ENCODE measurements at places on chromosomes 2 and 18.

- DNase-seq = no peak
Measured at GRCh38 chr2:105778080-105778607, 33.4 kb downstream of the NCK2 start.

DNA sequence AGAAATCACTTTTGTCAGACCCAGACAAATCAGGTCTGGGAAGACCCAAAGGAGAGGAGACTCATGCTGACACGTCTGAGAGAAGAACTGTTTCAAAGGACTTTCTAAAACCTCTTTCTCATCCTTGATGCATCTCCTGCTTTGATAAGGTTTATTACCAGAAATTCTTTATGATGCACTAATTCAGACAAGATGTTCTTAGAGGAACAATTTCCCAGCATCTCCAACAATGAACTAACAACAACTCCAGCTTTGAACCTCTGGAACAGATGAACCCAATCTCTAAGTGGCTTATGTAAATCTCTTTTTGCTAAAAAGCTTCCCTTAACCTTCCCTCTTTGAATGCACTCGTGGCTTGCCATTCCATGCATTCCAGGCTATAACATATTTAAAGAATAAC lies 15.9 kb upstream of the SERPINB11 start:
- no peak for DNase-seq

DNA sequence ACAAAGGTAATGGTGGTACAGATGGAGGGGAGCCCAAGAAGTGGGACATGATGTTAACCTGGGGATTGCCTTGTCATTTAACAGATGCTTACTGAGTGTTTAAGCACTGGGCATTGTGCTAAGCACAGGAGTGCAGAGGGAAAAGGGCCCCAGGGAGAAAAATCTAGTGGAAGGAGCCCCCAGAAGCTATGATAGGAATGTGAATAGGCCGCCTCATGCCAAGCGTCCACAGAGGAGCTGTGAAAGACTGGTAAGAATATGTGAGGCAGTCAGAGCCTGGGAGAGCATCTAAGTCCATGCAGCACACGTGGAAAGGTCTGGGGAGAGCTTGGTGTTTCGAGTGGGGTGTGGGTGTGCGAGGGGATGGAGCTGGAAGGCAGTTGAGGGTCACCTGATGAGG lies 5.5 kb downstream of the ZNF532 start:
- no peak for DNase-seq

DNA sequence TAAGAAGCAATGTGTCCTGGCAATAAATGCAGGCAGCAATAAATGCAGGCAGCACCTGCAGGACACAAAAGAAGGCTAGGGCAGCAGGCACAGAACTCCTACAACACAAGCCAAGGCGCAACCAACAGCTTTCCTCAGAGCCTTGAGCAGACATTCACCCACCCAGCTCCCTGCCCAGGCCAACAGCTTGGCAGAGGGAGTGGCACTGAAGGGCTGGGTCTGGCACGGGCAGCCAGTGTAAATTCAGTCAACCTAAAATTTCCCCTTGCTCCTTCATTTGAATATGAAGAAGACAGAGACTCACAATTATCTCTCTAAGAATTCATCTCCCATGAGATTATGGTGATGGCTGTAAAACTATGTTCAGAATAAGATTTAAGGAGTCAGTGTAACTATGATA lies 35.4 kb downstream of the AAK1 start:
- DNase-seq = no peak

DNA sequence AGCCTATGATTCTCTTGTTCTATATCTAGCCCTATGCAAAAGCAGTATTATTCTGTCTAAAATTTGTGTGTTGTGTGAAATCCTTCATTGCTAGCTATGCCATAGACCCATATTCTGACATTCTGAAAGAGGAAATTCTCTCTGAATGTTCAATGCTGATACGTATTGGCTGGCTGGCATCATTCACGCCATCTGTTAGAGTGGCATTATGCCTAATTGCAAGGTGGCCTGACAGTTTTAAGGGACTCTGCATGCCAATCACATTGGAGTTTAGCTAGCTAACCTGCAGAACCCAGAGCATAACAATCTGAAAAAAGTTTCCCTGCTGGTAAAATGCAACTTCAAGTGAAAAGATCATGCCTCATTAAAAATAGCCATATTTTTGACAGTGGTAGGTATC lies 316.0 kb downstream of the SOX11 start:
- DNase-seq = no peak

DNA sequence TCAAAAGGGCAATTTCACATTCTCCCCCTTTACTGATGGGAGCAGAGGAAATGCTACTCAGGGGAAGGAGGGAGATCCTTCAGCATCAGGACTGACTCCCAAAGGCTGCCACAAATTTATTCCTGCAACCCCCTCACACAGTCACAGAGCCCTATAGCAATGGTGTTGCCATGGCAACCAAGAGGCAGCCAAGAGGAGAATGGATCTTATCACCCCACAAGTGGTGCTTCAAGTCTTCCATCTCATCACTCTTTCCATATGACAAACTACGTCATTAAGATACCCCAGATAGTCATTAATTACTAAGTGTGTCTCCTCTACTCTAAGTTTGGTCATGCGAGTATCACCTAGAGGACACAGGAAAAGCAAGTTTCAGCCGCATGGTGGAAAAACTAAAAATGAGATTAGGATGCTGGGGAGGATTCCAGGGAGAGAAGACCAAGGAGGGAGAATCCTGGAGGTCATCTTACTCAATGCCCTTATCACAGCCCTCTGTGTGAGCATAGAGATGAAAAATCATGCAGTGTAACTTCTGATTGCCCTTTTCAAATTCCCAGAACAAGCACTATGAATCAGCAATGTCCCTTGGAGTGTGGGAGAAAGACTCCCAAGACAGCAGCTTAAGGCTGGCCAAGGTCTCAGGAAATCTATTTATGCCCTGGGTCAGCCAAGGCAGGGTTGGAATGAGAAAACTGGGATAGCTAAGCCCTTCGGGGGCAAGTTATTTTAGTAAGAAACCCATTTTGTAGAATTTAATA lies 885.7 kb upstream of the KLHL29 start:
- no peak for DNase-seq

DNA sequence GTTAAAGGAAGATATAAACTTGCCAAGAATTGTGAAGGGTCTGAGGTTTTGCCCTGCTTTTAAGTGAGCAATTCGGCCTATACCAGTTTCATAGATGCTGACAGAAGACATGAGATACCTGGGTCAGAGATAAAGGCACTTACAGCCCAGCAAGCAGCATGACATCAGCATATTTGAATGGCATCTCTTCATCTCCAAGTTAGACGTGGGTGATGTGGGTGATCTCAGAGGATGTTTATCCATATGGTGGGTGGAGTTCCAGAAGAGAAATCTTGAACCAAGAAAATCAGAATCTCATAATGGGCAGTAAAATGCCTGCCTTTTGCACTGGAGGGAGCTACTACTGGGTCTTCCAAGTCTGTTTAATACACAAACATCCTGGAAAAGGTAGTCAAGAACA lies 44.7 kb downstream of the GYPC start:
- no peak for DNase-seq

DNA sequence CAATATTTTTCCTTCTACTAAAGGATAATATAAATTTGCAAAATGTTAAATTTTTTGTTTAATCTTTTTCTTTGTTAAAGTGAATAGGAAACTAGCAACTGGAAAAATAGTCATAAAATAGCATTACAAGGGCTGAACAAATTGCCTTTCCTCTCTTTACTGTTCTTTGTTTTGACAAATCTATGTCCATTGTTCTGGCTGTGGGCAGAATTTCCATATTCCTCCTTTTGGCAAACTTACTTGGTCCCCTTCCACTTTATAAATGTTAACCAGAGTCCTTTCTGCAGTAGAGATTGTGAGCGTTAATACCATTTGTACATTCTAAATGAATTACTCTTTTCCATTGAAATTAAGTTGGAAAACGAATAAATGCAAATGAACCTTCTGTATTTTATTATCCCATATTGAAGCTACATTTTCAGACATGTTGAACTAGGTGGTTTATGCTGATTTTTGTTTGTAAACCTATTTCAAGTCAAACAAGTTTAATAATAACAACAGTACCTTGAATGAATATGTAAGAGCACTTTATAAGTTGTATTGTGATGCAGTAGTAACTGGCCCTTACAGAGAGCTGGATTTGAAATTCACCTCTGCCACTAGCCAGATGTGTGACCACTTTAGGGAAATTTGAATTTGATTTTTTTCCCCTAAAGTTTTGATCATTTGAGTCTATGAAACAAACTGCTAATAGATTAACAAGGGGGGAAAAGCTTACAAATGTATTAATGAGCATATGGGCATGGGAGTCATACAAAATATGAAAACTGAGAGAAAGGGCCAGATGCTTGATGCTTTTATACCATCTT lies 3.3 kb downstream of the RNF125 start:
- DNase-seq = no peak

DNA sequence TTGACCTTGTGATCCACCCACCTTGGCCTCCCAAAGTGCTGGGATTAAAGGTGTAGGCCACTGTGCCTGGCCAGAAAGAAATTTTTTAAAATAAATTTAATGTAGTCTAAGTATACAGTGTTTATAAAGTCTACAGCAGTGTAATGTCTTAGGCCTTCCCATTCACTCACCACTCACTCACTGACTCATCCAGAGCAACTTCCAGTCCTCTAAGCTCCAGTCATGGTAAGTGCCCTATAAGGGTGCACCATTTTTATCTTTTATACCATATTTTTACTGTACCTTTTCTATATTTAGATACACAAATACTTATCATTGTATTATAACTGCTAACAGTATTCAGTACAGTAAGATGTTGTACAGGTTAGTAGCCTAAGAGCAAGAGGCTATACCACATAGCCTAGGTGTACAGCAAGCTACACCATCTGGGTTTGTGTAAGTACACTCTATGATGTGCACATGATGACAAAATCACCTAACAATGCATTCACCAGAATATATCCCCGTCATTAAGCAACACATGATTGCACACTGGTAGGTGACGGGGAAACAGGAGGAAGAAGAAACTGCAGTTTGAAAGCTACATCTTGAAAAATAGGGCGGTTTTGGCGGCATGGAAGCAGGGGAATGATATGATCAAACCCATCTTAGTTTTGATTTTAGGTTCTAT lies 105.1 kb upstream of the ITGB6 start:
- no peak for DNase-seq

- no peak for DNase-seq
Measured at GRCh38 chr18:45363196-45363595, 252.1 kb upstream of the SLC14A2 start.

GRCh38 chr2:158756976-158757375 lies 38.1 kb upstream of the DAPL1 start:
- DNase-seq = no peak

DNA sequence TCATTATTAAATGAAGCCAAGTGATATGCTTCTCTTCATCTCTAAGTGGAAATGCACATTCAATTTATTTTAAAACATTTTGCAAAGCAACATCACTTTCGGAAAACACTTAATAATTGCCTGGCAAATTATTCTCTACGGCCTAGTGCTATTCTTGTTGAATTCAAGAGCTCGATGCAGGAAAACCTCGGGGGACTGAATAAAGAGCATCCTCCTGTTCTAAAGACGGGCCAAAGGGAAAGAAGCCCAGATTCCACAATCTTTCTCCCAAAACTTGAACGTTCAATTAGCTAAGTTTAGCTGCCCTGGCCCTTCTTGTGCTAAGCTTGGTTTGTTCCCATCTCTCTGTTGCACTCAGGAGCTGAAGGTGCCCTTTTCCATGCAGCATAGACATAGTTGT lies 23.2 kb upstream of the SEH1L start:
- DNase-seq = no peak

GRCh38 chr2:172295677-172296076 lies 131.7 kb upstream of the ITGA6 start:
- no peak for DNase-seq

DNA sequence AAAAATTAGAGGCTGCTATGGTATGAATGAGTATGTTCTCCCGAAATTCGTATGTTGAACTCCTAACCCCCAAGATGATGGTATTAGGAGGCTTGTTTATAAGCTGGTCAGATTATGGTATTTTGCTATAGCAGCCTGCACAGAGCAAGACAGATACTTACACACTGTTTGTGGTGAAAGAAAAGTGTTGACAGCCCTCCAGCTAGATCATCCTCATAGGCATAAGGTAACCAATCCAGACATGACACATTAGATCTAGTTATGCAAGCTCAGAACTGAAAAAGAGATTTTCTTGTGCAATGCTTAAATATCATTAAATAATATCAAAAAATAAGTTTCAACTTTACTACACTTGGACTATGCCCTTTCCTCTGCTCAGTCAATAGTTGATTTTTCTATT lies 107.1 kb downstream of the ABCA12 start:
- no peak for DNase-seq

DNA sequence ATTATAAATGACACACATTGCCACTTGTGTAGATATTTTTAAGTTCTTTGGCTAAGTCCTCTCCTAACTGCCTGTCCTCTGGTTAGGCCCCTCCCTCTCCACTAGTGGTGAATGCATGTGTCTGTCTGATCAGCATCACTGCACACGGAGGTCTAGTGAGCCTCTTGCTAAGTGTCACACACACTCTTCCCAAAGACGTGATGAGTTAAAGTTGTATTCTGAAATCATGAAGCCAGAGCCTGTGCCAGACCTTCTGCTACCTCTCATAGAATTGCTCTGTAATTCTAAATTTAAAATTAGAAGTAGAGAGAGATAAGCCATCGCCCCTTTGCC lies 41.3 kb downstream of the RALB start:
- no peak for DNase-seq

DNA sequence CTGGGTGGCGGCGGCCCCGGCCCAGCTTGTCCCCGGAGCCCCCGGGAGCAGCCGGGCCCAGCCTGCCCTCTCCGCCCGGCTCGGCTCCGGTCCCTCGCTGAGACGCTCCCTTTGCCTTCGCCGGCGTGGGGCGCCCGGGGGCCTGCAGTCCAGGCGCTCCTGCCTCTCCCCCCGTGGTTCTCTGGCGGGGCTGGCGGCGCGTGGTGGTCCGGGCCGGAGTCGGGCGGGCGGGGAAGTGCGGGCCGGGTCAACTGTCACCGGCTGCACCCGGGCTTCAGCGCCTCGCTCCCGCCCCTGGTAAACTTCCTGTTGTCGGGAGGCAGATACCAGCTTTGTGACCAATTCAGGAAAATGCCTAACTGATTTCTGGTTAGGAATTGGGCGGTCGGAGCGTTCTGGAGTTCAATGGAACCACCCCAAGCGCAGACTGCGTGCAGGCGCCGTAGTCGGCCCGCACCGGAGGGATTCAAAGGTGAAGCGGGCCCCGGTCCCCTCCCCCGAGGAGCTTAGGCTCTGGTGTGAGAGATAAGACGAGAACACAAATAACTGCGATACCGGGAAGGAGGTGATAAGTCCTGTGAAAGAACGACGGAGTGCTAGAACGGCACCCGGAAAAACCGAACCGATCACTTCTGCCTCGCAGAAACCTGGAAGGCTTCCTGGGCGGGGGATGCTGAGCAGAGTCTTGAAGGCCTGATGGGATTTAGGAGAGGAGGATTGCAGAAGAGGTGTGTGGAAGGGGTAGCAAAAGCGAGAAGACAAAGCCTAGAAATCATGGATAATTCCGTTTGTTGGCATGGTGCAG lies 891 bp downstream of the CAB39 start:
- DNase-seq = peak; percentile 20

DNA sequence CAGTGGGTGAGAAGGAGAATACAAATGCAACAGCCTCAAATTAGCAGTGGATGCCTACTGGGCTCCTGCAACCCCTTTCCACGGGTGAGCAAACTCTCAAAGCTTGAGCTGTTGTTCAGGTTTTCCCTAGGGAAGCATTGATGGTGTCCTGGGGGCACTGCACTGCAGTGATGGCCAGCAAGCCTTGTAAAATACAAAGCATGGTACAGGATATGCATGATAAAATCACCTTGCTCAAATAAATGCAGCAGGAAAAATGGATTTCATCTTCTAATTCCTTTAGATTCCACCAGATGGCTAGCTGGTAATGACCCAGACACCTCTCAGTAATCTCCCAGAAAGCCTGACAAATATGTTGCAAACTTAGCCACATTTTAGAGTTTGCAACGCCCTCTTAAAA lies 698.2 kb downstream of the TRIB2 start:
- DNase-seq = peak; percentile 50

GRCh38 chr2:186427970-186428369 lies 58.1 kb upstream of the ZC3H15 start:
- DNase-seq = no peak

All from NCI-H345 (cell line).